Activated CD8-positive, alpha-beta memory T cell treated with anti-CD3 and anti-CD28 coated beads for 4 hours (primary cell): ENCODE measurements at places on chromosomes 6 and 20.

DNA sequence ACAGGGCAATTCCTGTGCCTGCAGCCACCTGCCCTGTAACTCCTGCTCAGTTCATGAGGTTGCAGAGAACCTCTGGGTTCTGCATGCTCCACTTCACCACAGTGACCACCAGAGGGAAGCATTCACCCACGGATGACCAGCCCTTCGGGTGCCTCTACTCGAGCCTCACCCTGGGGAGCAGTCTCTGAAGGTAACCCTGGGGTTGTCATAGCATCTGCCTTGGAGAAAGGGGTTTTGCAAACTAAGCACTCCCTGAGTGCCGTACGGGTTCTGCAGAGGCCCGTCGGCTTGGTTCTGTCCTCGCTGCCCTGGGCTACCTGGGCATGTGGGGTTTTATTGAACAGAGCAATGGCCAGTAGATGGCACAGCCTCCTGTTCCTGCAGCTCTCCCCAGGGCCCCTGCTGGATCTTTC lies 10.2 kb upstream of the CST5 start:
- peak; percentile 34 for DNase-seq

- no peak for DNase-seq
These were observed 59.5 kb upstream of the ARMH2 start for GRCh38 chr6:24858177-24858653.

DNA sequence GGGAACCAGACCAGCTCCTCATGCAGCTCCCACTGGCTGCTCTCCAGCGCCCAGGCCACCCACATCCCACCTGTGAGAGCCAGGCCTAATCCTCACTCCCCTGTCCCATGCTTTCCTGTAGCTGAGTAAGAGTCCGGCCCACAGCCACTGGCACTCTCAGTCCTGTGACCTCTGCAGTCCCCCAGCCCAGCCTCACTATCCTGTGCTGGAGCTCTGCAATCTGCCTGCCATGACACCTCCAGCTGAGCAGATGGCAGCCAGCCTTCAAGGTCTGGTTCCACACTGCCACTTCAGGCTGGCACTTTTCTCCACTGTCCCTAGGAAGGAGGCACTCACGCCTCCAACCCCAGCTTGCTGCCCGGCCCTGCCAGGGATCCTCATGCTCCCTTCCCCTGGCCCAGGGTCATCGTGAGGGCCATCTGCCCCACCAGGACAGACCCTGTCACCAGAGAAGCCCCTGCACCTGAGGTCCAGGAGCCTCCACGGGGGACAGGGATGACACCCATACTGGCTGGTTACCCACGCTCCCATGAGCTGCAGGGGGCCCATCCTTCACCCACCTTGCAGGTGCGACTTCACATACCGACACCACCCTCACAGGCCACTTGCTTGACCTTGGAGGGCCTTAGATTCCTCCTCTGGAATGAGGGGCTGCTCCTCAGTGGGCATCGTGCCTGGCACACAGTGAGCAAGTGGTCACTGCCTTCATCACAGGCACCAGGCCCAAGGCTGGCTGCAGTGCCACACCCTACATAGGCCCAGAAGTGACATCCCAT lies 100.1 kb downstream of the ASXL1 start:
- DNase-seq = no peak

- DNase-seq = no peak
These were observed 76.0 kb downstream of the CD83 start for GRCh38 chr6:14193524-14193923.

DNA sequence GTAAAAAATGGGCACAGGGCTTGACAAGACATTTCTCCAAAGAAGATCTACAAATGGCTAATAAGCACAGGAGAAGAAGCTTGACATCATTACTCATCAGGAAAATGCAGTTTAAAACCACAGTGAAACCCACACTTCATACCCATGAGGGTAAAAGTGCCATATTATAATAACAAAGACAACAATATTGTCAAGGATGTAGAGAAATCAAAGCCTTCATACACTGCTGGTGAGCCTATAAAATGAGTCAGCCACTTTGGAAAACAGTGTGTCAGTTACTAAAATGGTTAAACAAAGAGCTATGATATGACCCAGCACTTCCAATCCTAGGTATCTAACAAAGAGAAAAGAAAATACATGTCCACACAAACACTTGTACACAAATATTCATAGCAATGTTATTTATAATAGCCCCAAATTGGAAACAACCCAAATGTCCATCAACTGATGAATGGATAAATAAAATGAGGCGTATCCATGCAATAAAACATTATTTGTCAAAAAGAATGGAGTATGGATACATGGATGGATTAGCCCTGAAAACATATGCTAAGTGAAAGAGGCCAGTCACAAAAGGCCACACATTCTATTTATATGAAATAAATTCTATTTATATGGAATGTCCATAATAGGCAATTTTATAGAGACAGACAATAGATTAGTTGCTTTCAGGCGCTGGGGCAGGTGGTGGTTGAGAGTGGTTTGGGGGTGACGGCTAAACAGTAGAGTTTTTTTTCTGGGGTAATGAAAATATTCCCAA lies 11.5 kb upstream of the IL20RA start:
- DNase-seq = no peak

DNA sequence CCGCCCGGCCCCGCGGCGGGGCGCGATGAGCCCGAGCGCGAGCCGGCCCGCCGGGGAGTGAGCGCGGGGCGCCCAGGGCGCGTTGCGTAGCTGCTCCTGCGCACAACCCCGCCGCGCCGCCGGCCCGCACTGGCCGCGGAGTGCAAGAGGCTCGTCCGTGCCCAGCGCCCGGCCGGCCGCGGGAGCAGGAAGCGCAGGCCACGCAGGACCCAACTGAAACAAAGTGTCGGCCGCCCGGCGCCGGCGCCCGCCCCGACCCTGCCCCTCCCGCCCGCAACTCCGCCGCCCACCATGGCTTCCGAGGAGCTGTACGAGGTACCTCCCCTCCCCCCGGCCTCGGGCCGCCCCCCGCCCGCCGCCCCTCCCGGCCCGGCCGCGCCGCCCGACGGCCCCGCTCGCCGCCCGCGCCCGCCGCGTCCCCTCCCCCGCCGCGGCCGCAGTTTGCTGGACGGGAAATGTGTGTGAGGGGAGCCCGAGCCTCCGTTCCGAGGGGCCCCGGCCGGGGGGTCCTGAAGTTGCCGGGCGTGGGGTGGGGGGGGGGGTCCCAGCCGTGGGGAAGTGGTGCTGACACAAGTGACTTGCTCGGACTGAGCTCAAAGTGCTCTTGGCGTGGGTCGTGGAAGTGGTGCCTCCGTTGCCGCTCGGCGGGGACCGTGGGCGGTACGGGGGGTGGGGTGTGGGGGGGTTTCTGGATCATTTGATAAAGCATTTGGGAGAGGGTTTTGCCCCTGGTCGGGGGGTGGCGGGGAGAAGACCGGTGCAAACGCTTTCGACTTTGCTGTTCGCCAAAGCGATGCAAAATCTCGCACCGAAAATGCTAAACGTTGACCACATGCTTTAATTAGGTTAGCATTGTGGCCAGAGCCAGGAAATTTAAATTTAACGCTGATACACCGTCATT lies 539 bp downstream of the CDYL start:
- DNase-seq = no peak

DNA sequence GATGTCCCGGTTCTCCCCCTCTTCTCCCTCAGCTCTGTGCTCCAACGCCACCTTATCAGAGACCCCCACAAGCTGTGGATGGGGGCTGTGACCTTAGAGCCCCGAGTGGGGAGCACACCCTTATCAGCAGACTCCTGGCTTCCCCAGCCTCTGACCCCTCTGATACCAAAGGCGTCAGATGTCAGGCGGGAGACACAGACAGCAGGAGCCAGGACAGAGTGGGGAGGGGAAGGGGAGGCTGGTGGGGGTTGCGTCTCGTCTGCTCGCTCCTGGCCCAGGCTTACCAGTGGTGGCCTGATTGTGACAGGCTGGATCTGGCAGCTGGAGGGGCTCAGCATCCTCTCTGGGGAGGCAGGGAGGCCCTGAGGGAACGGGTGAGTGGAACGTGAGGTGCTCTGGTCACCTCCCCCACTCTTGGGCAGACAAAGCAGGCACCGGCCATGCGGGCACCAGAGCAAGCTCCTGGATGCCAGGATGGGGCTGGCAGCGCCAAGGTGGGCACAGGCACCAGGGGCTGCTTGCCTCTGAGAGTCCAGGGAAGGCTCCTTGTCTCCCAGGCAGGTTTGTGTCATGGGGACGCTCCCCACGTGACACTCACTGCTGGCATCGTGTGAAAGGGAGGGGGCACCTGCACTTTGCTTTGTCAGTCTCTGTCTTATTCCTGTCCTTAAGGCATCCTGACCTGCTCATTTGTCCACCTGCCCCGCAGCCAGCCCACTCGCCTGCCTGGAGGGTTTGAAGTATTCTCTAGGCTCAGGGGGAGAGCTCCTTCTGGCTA lies 27.8 kb upstream of the GATA5 start:
- no peak for DNase-seq

DNA sequence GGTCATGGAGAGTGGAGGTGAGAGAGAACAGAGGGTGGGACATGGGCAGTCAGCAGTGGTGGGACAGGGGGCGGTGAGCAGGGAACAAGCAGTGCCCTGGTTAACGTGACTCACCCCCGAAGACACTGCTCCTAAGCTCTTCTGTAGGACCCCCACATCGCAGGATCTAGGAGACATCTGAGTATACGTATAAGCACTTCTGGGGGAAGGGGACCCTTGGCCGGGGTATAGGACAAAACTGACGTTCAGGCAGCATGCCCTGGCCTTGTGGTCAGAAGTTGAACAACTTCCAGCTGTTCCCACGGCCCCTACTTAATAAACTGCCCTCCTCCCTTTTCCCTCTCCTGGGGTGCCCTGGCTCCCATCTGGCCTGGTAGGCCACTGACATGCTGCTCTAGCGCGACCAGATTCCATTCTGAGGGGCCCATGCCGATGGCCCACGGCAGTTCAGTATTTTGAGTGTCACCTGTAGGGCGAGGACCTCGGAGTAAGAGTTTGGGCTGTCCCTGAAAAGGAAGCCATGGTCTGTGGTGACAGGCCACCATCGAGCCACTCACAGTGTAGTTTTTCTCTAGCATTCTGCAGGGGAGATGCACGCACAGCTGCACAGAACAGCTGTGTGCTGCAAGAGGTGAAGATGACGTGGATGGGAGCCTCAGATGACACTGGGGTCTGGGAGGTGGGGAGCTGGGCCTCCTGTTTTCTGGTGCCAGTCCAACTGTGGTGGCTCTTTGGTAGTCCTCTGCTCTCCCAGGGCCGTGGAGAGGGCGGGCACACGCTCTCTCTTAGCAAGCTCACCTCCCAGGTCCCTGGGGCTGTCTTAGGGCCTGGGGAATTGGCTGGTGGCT lies 38.4 kb downstream of the PPP1R3G start:
- DNase-seq = no peak

- no peak for DNase-seq
These were observed 847.0 kb downstream of the PHF3 start for GRCh38 chr6:64482631-64483030.

DNA sequence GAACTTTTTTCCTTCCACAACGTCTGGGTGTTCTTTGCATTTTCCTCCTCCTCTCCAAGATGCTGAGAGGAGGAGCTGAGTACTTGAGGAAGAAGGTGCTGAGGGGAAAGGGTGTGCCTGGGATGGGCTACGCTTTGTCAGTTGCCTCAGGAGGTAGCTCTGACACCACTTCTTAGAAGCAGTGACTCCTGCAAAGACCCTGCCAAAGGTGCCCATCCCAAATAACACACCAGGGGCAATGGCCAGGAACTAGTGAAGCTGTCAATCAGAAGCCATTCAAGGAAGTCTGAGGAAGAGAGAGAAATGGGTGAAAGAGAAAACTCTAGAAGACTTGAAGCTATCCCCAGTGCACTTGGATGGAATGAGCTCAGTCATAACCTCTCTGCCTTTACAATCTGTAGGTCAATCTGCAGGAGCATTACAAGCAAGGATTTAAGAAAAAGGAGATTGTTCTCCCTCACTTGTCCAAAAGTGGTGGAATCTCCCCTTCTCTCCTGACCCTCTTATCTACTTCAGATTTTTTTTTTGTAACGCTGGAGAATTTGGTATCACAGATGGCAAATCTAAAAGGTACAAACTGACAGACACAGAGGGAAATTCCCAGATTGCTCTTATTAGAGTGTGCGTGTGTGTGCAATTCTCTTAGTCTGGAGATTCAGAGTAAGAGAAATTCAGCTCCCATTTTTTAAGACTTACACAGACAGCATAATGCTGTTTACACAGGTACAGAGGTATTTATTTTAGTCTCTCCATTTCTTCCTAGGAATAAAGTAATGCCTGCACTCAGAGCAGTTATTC lies 242.6 kb downstream of the GMPR start:
- no peak for DNase-seq

DNA sequence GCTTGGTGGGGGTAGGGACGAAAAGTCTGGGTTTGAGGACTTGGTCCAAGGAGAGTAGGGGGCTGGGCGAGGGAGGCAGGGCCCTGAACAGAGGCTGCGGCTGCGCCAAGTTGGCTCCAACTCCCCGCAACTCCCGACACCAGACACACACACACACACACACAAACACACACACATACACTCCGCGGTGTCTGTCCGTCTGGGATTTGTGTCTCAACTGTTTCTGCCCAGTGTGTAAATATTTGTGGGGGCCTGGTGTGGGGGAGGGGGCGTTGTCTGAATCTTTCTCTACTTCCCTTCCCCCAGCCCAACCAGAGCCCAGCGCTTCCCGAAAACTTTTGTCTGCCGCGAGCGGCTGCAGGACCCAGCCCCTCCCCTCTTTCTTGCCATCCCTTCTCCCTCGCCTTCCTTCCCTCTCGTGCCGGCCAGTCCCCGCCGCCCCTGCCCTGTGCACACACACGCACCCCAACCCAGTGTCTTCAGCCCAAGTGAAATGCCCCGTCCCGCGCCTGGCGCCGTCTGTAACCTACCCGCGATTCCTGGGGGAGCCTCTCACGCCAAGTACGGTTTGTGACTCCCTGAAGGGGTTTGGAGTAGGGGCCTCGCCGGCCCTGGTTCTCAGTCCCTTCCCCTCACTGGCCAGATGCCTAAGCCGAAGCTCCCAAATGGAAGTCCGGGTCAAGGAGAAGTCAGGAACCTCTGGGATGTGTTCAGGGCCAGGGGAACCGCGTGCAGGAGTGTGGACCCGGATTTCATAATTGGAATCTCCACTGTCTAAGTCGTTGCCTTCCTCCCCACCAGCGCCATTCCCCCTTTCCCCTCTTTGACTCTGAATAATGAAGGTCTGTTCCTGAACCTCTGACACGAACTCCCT lies 904 bp downstream of the MDFI start:
- DNase-seq = no peak

GRCh38 chr6:90383196-90383822 lies 86.7 kb upstream of the BACH2 start:
- no peak for DNase-seq

DNA sequence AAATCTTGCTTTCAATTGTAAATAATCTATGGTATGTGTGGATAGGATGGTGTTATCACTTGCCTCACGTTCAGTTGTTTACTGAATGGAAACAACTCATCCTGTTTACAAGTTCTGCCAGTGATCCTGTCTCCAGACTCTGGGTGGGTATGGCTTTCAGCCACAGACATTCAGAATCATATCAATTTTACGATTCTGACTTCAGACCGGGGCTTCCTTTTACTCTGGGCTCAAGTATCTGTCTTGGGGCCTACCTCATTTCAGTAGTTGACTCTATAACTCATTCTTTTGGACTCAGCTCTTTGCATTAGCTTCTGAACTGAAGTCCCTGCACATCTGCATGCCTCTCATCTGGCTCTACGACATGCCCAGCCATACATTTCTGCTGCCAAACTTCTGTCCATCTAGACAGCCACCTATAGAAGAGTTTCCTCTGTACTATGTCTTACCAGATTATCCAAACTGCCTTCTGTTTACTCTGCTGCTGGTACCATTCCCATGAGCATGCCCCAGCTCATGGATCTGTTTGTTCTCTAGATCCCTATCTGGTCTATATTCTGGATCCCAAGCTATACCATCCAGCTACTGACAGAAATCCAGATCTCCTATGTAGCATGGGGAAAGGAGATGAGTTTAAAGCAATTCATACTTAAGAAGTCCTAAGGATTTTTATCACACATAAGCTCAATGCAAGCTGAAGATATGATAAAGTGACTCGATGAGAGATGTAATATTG lies 34.3 kb downstream of the FYN start:
- no peak for DNase-seq

- DNase-seq = no peak
These were observed 184.0 kb downstream of the PRDM13 start for GRCh38 chr6:99790679-99791078.
